ENCODE measurements at places on chromosomes 2 and 18. TPM values are rescaled to one million over a fixed set of nuclear protein-coding genes. Genes with fewer than 3 reads are reported as not detected.

GRCh38 chr2:219433666-219434467 lies 776 bp upstream of the SPEG start:
- H3K4me1 ChIP-seq: peaks cover 4% of the 10 kb centered on the region
- no peaks in the 10 kb centered on the region for H3K36me3 ChIP-seq
- no peak overlapping the region for H3K27ac ChIP-seq
- DNase-seq: peak; percentile 61

DNA sequence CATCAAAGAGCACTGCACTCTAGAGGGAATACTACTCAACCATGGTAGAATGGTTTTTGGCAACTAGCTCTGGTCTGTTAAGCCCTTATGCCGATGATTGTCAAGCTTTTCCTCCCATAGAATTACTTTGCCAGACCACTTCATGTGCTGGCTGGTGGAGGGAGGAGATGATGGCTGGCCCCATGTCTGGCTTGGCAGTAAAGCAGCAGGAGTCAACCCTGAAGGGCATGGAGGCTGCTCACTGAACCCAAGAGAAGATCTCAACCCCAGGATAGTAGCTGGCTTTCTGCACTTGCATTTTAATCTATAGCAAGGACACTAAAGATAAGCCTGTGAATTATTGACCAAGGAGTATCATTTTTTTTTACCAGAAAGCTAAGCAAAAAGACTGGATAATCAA lies 309.9 kb downstream of the PIEZO2 start:
- no peak overlapping the region for H3K4me3 ChIP-seq
- no peak for DNase-seq
- H3K36me3 ChIP-seq: no peaks in the 10 kb centered on the region
- H3K27ac ChIP-seq: no peak overlapping the region
- H3K27me3 ChIP-seq: peaks cover 3% of the 10 kb centered on the region

- no peaks in the 10 kb centered on the region for H3K27me3 ChIP-seq
- H3K27ac ChIP-seq: peak overlapping the region; percentile 83
- peaks cover 75% of the 10 kb centered on the region for H3K4me1 ChIP-seq
- peak overlapping the region; percentile 42 for H3K4me3 ChIP-seq
Observed at GRCh38 chr2:168192839-168193616, 54.4 kb downstream of the STK39 start.

DNA sequence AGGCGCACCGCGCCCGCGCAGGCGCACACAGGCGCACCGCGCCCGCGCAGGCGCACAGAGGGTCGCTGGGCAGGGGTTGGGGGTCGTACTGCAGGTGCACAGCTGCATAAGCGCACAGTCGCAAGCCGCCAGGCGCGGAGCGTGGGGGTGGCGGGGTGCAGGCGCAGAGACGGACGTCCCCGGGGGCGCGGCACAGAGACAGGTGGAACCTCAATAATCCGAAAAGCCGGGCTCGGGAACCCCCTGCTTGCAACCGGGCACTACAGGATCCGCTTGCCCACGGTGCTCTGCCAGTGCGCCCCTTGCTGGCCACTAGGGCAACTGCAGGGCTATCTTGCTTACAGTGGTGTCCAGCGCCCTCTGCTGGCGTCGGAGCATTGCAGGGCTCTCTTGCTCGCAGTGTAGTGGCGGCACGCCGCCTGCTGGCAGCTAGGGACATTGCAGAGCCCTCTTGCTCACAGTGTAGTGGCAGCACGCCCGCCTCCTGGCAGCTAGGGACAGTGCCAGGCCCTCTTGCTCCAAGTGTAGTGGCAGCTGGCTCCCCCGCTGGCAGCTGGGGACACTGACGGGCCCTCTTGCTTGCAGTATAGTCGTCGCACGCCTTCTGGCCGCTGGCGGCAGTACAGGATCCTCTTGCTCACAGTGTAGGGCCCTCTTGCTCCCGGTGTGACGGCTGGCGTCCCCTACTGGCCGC lies 34.9 kb downstream of the FAM110C start:
- H3K27ac ChIP-seq: no peak overlapping the region
- no peaks in the 10 kb centered on the region for H3K4me1 ChIP-seq
- no peaks in the 10 kb centered on the region for H3K36me3 ChIP-seq
- no peak overlapping the region for H3K4me3 ChIP-seq
- peaks cover 8% of the 10 kb centered on the region for H3K27me3 ChIP-seq

DNA sequence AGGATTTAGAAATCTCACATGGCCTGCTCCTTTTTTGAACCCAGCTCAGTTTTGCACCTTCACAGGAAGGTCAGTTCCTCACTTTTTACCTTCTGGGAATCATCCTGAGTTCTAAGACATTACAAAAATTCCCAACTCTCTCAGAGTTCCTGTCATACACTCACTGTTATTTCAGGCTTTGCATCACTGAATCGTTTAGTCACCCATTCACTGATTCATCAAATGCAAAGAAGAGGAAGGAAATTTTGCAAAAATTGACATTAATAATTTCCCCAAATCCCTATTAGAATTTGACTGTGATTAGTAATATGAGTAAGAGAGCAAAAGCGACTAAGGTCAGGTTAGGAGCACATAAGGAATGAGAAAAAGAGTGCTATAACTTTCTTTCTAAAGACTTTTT lies 197.5 kb downstream of the PDE1A start:
- H3K4me1 ChIP-seq: no peaks in the 10 kb centered on the region
- H3K36me3 ChIP-seq: no peaks in the 10 kb centered on the region
- no peaks in the 10 kb centered on the region for H3K27me3 ChIP-seq
- no peak for DNase-seq
- no peak overlapping the region for H3K4me3 ChIP-seq
- H3K27ac ChIP-seq: no peak overlapping the region

GRCh38 chr18:74126684-74127655 lies 20.7 kb downstream of the FBXO15 start:
- no peak for DNase-seq
- H3K27ac ChIP-seq: no peak overlapping the region
- H3K36me3 ChIP-seq: no peaks in the 10 kb centered on the region
- no peaks in the 10 kb centered on the region for H3K4me1 ChIP-seq

- DNase-seq: no peak
- no peaks in the 10 kb centered on the region for H3K4me1 ChIP-seq
- H3K27ac ChIP-seq: no peak overlapping the region
- H3K36me3 ChIP-seq: no peaks in the 10 kb centered on the region
- no peak overlapping the region for H3K4me3 ChIP-seq
Observed at GRCh38 chr2:174863183-174863582, 98.9 kb upstream of the CHRNA1 start.

MREG gene
- 3.9 TPM for total RNA-seq

KCNG2 gene
- total RNA-seq: not detected

ALPG gene
- not detected for total RNA-seq

NRP2 gene
- 2.5 TPM for total RNA-seq

FHOD3 gene
- not detected for total RNA-seq
